ENCODE measurements at places on chromosomes 16 and 17.
A peak's percentile ranks its signal among the peaks of the same experiment; 100 is the strongest.

- DNase-seq = no peak
These were observed 43.3 kb downstream of the GRIN2A start for GRCh38 chr16:10138881-10139280.

DNA sequence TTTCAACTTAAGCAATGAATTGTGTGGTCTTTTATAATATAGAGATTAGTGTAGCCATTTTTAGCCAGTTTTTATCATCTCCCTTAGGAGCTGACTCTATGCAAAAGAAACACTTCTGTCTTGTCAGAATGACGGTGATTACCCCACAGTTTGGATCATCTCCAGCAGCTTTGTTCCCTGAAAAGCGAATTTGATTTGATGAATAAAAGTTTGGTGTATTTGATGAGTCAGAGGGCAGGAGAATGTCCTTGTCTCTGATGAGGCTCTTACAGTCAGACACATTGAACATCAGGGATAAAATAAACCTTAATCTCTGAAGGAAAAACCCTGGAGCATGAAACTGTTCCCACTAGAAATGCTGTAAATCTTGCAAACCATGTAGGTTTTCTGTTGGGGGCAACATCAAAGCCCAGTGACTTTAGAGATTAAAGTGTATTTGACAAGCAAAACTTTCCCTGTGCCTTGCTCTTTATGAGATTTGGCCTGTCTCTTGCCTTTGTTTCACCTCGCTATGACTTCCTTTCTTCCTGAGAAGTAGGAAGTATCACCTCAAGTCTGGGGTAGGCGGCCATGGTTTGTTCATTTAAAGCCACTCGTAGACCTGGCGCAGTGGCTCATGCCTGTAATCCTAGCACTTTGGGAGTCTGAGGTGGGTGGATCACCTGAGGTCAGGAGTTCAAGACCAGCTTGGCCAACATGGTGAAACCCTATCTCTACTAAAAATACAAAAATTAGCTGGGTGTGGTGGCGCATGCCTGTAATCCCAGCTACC is 209.3 kb downstream of the FTO start:
- peak; percentile 85 for DNase-seq

DNA sequence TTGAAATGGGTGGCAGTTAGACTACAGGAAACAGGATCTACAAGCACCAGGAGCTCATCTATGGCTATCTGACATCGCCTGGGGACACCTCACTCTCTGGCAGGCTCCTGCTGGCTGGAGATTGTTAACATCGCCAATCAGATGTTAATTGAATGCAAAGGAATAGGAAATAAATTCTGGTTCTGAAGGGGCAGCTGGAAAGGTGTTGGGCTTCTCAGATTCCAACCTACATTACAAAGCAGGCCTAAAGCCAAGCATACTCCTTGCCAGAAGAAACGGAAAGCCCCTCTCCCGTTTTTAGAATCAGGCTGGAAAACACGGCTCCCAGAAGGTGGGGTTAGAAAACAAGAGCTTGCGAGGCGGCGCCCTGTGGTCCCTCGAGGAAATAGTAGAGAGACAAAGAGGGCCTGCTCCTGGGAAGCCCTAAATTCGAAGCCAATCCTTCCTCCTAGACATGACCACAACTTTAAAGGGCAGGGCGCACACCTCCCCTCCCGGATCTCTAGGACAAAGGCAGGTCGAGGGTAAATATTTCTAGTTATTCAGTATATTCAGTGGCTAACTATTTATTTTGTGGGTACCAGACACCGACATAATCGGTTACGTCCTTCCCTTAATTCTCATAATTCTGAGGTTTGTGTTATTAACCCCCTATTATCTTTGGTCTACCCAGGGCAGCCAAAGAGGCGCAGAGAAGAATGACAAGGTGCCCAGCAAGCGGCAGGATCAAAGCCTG is 763 bp upstream of the TOM1L1 start:
- no peak for DNase-seq

GRCh38 chr17:21549107-21549687 is 143.1 kb upstream of the KCNJ18 start:
- DNase-seq = no peak

DNA sequence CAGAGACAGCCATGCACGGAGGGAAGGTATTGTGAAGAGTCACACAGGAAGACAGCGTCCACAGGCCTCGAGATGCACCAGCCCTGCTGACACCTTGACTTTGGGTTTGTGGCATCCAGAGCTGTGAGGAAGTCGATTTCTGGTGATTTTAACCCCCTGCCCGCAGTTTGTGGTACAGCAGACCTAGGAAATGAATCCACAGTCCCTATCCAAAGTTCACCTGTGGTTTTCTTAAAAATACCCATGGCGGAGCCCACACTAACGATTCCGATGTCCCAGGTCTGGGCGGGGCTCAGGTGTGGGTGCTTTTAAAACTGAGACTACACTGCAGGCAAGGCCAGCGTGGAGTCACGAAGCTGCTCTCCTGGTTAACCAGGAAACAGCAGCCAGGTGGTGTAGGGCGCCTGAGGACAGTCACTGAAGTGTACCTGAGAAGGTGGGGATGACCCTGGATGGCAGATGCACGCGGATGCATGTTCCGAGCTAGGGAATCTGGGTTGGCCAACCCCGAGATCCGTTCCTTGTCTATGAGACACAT is 14.4 kb upstream of the MEAK7 start:
- no peak for DNase-seq

GRCh38 chr16:82943371-82943770 is 316.6 kb downstream of the CDH13 start:
- DNase-seq = no peak

- no peak for DNase-seq
These were observed 4.8 kb downstream of the ARRB2 start for GRCh38 chr17:4715063-4715744.

- DNase-seq = peak; percentile 35
These were observed 21.4 kb downstream of the MPRIP start for GRCh38 chr17:17063546-17064122.

- DNase-seq = no peak
These were observed 21.5 kb downstream of the SLC7A6OS start for GRCh38 chr16:68289202-68289601.

GRCh38 chr16:89244754-89245153 is 27.3 kb downstream of the ZNF778 start:
- DNase-seq = no peak

DNA sequence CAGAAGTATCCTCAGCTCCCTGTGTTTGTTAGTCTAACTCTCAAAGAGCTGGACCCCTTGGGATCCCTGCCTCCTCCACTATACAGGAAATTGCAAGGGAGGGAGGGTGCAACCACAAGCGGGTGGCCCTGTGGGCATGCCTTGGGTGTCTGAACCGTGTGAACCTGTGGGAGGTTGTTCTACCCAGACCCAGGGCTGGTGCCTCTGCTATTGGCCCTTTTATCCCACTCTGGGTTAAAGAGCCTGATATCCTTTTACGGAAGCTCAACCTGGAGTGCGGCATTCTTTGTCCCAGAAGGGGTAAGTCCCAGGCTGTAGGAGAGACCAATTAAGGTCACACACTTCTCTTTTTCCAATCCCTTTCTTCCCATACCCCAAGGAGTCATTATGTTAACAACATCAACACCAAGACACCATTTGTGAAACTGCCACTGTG is 53.4 kb downstream of the ARSG start:
- no peak for DNase-seq

DNA sequence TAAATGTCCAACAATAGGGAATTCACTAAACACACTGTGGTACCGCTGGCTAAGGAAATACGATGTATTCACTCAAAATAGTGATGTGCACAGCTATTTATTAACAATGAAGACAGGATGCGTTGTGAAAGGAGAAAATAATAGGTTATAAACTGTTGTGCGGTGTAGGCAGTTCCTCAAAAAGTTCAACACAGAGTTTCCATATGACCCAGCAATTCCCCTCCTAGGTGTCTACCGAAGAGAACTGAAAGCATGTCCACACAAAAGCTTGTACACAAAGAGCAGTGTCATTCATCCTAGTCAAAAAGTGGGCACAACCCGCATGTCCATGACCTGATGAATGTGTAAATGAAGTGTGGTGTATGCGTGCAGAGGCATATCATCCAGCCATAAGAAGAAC is 1.2 kb upstream of the CES1 start:
- no peak for DNase-seq

DNA sequence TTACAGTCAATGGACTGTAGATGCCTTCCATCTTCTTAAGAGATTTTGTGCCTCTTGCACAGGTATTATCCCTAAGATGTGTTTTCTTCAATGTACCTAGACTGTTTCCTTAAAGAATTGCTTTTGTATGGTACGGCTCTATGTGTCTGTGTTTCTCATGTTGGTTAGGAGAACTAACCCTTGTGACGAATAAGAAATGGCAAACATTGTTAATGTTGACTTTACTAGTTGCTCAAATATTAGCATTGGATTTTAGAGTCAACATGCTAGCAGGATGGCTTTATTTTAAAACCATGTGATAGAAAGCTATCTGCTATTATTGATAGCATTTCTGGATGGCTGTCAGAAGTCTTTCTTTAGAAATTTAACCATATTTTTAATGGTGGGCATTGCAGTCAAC is 34.5 kb downstream of the WWOX start:
- DNase-seq = no peak

GRCh38 chr17:4480929-4481898 is 17.5 kb upstream of the SPNS2 start:
- DNase-seq = no peak

DNA sequence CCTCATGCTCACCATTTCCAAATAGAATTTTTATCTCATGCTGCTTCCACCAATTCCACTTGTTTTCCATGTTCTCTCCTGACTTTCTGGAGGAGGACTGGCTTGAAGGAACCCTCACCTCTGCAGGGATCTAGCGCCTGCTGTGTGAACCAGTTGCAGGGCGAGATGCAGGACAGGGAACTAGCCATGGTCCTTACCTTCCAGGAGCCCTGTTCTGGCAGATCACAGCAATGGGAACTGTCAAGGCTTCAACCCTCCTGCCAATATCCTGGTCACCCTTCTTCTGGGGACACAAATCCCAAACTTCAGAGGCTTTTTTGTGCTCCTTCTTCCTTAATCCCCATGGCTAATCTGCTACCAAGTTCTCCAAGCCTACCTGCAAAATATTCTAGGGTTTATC is 60.4 kb upstream of the MMP2 start:
- DNase-seq = peak; percentile 22

- no peak for DNase-seq
These were observed 21.3 kb downstream of the PGS1 start for GRCh38 chr17:78399693-78400144.

GRCh38 chr17:61551255-61551742 is 39.7 kb downstream of the NACA2 start:
- peak; percentile 70 for DNase-seq

DNA sequence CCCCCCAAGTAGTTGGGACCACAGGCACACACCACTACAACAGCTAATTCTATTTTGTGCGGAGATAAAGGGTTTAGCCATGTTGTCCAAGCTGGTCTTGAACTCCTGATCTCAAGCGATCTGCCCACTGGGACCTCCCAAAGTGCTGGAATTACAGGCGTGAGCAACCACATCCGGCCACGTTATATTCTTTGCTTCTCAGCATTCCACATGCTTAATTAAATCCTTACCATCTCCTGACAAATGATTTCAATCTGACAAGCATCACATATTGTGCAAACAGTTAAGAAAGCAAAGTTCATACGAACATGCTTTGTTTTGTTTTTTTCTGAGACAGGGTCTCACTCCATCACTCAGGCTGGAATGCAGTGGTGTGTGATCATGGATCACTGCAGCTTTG is 18.2 kb downstream of the HIGD1B start:
- DNase-seq = no peak

- DNase-seq = peak; percentile 43
These were observed 38.7 kb upstream of the NGFR start for GRCh38 chr17:49456183-49456965.

- no peak for DNase-seq
These were observed 10.3 kb upstream of the KRT17 start for GRCh38 chr17:41634639-41635038.

DNA sequence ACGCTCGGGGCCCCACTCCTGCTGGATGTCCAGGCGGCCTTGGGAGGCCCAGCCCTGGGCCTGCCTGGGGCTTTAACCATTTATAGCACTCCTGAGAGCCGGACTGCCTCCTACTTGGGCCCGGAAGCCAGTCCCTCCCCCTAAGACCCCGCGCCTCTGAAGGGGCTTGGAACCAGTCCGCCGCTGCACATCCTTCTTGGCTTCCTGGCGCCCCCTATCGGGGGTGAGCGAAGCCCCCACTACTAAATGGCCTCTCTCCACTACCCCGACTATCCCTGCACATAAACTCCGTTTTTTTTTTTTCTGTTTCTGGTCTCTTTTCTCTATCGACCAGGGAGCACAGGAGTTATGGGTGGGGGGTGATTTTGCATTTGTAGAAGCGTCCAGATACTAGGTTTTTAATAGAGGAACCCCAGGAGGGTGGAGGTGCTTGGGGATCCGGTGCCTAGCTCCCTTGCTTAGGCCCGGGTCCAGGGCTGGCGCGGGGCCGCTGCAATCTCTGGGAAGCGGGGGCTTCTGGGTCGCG is 633 bp upstream of the NOL3 start:
- no peak for DNase-seq

DNA sequence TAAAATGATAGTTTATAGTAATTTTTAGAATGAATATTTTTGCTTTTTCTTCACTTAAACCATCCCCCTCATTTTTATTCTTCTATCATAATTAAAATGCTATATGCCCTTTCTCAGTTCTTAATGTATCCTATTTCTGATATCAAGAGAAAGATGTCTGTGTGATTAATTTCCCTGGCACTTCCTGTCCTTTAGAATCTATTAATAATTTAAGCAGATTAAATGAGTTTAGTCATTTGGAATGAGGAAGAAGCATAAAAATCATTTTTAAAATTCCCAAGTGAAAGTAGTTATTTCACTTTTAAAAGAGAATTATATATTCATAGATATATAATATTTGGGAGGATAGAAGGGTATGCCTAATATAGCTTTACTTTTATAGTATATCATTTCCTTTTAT is 27.8 kb upstream of the CDR2 start:
- DNase-seq = peak; percentile 42

GRCh38 chr16:82703871-82704768 is 77.4 kb downstream of the CDH13 start:
- no peak for DNase-seq

DNA sequence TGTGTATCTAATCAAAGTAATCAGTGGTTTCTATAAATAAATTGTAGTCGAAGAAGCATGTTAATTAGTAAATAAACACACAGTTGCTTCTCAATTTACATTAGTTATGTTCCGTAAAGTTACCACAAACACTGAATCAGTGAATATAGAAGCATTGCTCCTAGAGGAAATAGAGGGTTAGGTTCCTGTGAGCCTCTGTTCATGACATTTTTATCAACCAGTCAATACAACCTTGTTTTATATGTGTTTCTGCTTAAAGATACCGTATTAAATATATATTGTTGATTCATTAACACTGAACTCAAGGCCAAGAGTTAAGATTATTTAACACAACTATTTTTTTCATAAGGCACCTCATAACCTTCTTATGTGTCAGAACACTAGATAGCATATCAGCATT is 134.3 kb downstream of the PPM1E start:
- no peak for DNase-seq

- no peak for DNase-seq
These were observed 157.2 kb upstream of the AXIN2 start for GRCh38 chr17:65718601-65719000.

DNA sequence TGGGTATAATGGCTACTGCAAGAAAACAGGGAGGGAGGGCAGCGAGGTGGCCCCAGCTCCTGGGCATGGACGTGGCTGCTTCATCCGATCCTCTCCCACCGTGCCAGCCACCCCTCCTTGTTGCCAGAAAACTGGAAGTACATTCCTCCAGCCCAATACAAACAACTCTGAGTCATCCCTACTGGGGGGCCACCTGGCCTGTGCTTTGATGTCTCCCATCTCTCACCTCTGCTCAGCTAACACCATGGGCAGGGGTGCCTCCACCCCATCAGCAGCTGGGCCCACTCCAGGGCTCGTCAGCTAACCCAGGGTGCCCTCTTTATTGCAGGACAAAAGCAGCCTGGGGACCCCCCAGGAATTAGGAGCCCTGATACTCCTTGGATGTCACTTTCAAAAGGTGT is 2.0 kb downstream of the RHBDF2 start:
- DNase-seq = no peak
